ENCODE measurements at places on chromosomes 1 and 21. TPM values are rescaled to one million over a fixed set of nuclear protein-coding genes. Genes with fewer than 3 reads are reported as not detected.

Gene PDZK1
- 0.75 TPM for total RNA-seq

Gene EDARADD
- total RNA-seq = 2.5 TPM

Gene MCOLN2
- 4.6 TPM for total RNA-seq

Gene NFASC
- total RNA-seq = 15.7 TPM

Gene CNTN2
- not detected for total RNA-seq

Gene GPN2
- 13.2 TPM for total RNA-seq

Gene RWDD3
- 12.1 TPM for total RNA-seq

Gene KCNJ9
- total RNA-seq = 0.06 TPM

Gene GBP6
- total RNA-seq = not detected

Gene BRINP3
- total RNA-seq = not detected

Gene RGS13
- total RNA-seq = not detected

Gene FGR
- total RNA-seq = not detected

Gene AIM2
- total RNA-seq = not detected

Gene STUM
- not detected for total RNA-seq

Gene TSSK3
- total RNA-seq = 1.7 TPM

Gene SPATA17
- 1.5 TPM for total RNA-seq

Gene ABCA4
- total RNA-seq = 0.53 TPM

Gene GJA8
- not detected for total RNA-seq

Gene PEX19
- total RNA-seq = 43.6 TPM

Gene TGFB2
- 5.7 TPM for total RNA-seq

Gene SLC44A3
- total RNA-seq = 1.7 TPM

Gene OR10T2
- total RNA-seq = not detected

Gene CLCA4
- total RNA-seq = 0.40 TPM
